Natural killer cell (primary cell): ENCODE measurements at places on chromosomes 2 and 18. TPM values are rescaled to one million over a fixed set of nuclear protein-coding genes. Genes with fewer than 3 reads are reported as not detected.

- DNase-seq: no peak
These were observed 610.2 kb downstream of the DCC start for GRCh38 chr18:52950155-52950554.

GRCh38 chr2:8527031-8527430 is 154.8 kb upstream of the ID2 start:
- DNase-seq: no peak

- DNase-seq: no peak
These were observed 129.0 kb downstream of the ERBB4 start for GRCh38 chr2:212409560-212409959.

- DNase-seq: no peak
These were observed 341.6 kb upstream of the LRP1B start for GRCh38 chr2:142472382-142472781.

- DNase-seq: no peak
These were observed 59.7 kb upstream of the MEX3C start for GRCh38 chr18:51257150-51257549.

GRCh38 chr18:11669271-11669947 is 19.7 kb upstream of the GNAL start:
- no peak for DNase-seq

NFATC1 gene
- 47.4 TPM for total RNA-seq

GALNT5 gene
- total RNA-seq: not detected

C18orf63 gene
- not detected for total RNA-seq

- DNase-seq: no peak
These were observed 50.6 kb upstream of the MAPRE2 start for GRCh38 chr18:34990597-34990996.
